ENCODE measurements at places on chromosomes 6 and 20.

- DNase-seq = no peak
These were observed 8.1 kb upstream of the HEY2 start for GRCh38 chr6:125741336-125741735.

GRCh38 chr20:63042448-63043071 lies 35.8 kb upstream of the BHLHE23 start:
- DNase-seq = no peak

DNA sequence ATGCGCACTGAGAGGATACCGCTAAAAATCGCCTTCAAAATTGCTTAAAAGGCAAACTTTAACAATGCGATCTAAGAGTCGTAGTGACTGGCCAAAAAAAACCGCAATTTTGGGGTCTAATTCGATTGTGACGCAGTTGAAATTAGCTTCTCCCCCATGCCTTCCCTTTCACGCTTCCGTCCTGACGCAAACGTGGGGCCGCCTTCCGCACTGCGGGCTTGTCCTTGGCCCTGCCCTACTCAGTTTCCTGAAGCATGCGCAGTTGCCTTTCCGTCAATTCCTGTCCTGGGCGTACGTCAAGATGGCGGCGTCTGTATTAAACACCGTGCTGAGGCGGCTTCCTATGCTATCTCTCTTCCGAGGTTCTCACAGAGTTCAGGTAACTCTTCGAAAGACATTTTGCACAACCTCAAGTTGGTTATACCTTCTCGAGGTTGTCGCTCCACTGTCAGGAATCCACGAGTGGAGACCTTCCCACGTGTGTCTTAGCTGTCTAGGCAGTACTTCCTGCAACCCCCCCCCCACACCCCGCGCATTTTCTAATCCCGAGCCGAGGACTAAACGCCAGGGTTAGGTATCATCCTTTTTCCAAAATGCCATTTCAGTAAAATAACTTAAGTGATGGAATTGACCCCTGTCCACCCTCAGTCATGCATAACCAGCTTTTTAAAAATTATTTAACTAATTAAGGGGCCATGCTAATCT lies at the start of gene MRPS18B:
TSS of gene MRPS18B (plus strand) at position 276 of the 705 bp plus-strand sequence. CDS start at position 302, 26 bp downstream.
- peak; percentile 96 for DNase-seq

- peak; percentile 73 for DNase-seq
These were observed 20.9 kb upstream of the EPM2A start for GRCh38 chr6:145756170-145756662.

DNA sequence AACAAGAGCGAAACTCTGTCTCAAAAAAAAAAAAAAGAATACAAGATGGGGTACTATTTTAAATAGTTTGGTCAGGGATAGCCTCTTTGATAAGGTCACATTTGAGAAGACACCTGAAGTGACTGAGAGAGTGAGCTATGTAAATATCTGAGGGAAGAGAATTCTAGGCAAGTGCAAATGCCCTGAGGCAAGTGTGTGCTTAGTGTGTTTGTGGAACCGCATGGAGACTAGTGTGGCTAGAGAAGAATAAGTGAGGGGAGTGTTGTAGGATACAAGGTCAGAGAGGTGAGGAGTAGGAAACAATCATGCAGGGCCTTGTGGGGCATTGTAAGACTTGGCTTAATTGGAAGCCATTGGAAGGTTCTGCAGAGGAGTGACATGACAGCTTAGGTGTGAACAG lies 3.4 kb downstream of the RSPH9 start:
- DNase-seq = no peak

GRCh38 chr6:74283532-74283931 lies 587.5 kb downstream of the CD109 start:
- DNase-seq = no peak

Measured in AG08395 (cell line).